CD4-positive, alpha-beta T cell treated with Interleukin-1 beta for 1 hour (primary cell): ENCODE measurements at places on chromosomes 11 and 22.

DNA sequence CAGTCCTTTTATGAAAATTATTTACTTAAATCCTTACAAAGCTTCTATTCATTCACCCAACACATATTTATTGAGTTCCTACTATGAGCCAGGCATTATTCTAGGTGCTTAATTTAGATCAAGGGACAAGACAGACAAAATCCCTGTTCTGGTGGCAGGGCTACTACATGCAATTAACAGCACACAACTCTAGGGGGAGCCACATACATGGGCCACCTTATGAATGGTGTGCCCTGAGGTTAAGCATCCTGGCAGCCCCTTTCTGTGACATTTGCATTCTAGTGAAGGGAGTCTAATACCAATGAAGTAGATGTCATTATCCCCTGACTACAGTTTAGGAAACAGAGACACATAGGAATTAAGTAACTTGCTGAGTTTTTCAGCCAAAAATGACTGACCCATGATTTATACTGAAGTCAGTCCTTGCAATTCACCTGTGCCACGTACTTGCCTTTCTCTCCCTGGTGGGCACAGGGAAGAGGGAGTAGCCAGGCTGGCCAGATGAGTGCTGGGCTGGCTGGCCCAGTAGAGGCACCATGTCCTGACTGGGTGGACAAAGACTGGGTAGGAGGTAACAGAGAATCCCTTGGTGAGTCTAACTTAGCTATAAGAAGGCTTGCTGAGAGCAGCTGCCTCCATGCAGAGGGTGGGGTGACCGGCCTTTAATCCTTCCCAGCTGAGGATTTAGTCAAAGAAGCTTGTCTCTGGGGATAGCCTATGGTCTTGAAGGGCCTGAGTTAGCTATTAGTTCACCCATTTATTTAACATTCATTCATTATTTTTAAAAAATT, 52.0 kb upstream of the ELF5 start:
- no peak for DNase-seq

- DNase-seq: no peak
Measured at GRCh38 chr11:4191031-4191571, 96.5 kb downstream of the RRM1 start.

DNA sequence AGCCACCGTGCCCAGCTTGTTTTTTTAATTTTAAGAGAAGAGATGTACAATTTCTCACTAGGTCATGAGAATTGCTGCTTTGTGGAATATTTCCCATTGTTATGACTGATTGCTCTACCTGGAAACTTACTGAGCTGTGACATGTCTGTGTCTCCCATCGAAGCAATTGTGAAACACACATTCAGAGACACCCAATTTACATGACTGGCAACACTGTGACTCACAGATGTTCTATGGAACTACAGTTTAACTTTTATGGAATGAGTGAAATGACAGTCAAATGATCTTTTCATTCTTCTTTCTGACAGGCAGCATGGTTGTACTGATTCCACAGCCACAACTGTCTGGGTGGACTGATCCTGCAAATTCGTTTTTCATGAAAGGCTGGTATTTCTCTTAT, 32.3 kb downstream of the ELF5 start:
- DNase-seq: no peak

- no peak for DNase-seq
Measured at GRCh38 chr11:43998308-43998707, 49.5 kb upstream of the ACCSL start.

GRCh38 chr22:42820045-42820763, 36.9 kb downstream of the ARFGAP3 start:
- DNase-seq: no peak

GRCh38 chr11:94774345-94774744, 6.2 kb downstream of the AMOTL1 start:
- DNase-seq: no peak

- no peak for DNase-seq
Measured at GRCh38 chr11:45156741-45157140, 10.3 kb downstream of the PRDM11 start.

DNA sequence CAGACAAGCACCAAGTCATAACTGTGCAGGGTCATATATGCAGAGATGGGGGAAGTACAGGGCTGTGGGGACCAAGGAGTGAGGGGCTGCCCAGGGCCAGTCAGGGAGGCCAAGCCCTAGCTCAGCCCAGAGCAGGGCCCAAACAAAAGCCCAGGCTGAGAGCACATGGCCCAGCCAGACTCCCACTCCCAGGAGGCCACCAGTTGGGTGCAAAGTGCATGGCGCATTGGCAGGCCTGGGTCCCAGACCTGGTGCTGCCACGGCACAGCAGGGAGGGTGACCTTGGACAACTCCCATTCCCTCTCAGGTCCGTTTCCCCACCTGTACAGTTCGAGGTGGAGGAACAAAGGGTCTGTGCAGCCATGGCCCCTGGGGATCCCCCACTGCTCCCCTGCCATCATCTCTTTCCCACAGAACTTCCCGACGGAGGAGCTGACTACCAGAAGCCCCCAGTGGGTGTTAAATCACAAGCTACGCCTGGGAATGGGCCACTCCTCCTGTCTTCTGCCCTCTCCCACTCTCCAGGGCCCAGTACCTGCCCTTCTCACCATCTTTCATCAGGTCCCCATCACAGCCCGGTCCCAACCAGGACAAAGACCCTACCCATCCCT, 608 bp downstream of the NIPSNAP1 start:
- no peak for DNase-seq

GRCh38 chr22:32765132-32765618, 36.3 kb upstream of the TIMP3 start:
- no peak for DNase-seq

GRCh38 chr11:33773404-33773986, 825 bp downstream of the FBXO3 start:
- DNase-seq: peak; percentile 37

DNA sequence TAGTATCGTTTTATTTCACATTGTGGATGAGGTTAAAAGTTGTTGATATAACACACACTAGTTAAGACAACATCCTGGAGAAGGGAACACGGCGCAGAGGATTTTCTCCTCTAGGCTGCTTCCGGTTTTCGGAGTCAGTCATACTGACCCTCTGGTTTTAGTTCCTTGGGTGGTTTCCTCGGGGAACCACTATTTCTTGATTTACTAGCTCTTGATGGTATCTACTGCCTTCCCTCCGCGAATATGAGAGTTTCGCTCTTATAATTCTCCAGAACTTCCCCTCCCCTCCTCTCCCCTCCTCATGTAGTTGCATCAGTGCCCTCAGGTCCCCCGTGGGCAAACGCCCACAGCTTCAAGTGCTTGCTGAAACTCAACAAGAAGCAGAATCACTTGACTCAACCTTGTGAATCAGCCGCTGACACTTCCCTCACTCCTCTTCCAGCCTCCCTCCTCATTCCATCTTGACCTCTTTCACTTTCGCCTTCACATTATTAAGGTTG, 15.9 kb upstream of the APOBEC3A start:
- peak; percentile 77 for DNase-seq

DNA sequence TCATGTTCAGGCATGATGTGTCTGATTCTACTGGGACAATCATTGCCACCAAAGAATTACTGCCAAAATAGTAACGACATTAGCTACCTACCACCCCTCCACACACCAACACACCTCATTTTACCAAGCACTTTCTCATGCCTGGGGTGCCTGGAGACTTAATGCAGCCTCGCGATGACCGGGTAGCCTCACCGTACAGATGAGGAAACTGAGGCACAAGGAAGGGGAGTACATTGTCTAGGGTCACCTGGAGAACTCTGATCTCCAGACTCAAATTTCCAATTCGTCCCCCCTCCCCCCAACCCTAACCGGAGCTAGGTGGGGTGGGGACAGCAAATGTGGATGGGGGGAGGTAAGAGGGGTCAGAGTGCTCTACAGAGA, 2.7 kb upstream of the RTN4RL2 start:
- no peak for DNase-seq
